T-helper 2 cell (primary cell): ENCODE measurements at places on chromosomes 7 and 10.

DNA sequence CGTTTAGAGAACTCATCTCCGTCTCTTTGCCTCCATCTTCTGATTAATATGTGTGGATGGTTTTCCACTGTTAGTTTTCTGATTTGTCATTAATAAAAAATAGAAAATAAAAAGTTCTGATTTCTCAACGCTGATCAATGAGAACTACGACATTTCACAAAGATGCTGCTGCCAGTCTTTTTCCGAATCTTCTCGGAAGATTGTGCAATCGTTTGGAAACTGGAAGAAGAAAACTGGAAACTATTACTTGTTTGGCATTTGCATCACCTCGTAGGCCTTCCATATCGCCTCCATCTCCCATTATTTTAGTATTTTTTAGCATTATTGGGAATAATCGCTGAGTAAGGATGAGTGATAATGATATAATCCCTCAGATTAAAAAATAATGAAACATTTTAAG lies 123.2 kb upstream of the KLF6 start:
- no peak for DNase-seq

GRCh38 chr10:60942788-60943315 lies 1.1 kb downstream of the RHOBTB1 start:
- DNase-seq = no peak

GRCh38 chr10:110794808-110795207 lies 76.9 kb upstream of the PDCD4 start:
- DNase-seq = no peak

DNA sequence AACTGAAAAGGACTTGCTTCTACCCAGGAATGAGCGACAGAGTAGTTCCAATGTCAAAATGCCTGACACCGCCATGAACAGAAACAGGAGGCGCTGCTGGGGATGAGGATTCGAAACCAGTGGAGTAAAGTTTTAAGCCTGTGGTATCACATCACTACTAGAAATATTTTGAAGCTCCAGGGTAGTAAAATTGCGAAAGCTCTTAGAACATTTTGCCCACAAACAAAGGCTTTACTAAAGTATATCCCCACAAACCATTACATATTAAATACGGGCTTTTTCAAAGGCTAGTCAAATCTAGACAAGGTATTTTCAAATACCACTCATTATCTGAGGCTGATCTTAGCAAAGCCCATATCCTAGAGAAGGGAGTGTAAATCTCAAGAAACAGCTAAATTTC lies 2.4 kb downstream of the PRDX3 start:
- no peak for DNase-seq

DNA sequence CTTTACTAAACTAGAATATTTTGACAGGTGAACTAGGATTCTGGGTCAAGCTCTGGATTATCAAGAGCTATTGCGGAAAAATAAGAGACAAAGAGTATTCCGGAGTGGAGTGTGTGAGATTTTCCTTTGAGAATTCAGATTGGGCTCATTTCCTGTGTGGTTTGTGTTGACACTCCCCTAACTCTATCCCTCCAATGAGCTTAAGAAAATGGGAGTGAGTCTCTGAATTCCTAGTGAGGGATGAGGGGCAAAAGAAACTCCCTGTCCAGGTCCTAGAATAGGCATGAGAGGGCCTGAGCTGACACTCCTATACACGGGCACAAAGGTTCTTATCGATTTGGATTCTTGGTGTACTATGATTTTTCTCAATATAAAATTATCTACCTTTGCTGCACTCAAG lies 10.2 kb downstream of the KLF14 start:
- no peak for DNase-seq

DNA sequence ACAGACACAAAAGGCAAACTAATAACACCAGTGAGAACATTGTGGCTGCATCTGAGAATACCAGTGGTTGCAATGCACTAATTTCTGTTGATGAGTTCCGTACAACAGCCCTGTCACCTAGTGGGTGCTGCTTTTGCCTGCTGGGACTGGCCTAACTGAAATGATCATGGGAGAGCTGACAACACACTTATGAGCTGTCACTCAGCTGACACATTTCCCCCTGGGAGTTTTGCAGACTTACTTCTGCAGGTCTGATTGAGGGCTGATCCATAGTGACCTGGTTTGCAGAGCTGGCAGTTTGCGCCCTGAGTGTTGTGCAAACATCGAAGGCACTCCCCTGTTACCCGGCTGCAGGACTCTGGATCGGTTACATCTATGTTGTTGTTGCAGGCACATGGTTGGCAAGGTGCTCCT lies 60.6 kb upstream of the LAMB1 start:
- no peak for DNase-seq

GRCh38 chr7:134844200-134844599 lies 64.8 kb downstream of the CALD1 start:
- no peak for DNase-seq

- no peak for DNase-seq
Measured at GRCh38 chr7:135240441-135240840, 6.8 kb downstream of the STRA8 start.

- DNase-seq = no peak
Measured at GRCh38 chr7:94382132-94382531, 12.6 kb upstream of the COL1A2 start.

- DNase-seq = no peak
Measured at GRCh38 chr10:48608279-48608681, 3.4 kb upstream of the ARHGAP22 start.

GRCh38 chr10:112801004-112801403 lies 149.0 kb upstream of the TCF7L2 start:
- DNase-seq = no peak

- DNase-seq = no peak
Measured at GRCh38 chr10:118458957-118459641, 117.0 kb upstream of the FAM204A start.

DNA sequence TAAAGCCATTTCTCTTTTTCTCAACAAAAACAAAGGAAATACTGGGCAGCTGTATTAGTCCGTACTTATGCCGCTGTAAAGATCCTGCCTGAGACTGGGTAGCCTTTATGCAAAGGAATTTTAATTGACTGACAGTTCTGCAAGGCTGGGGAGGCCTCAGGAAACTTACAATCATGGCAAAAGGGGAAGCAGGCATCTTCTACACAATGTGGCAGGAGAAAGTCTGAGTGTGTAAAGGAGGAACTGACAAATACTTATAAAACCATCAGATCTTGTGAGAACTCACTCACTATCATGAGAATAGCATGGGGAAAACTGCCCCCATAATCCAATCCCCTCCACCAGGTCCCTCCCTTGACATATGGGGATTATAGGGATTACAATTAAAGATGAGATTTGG lies 264.3 kb downstream of the SEMA3A start:
- DNase-seq = no peak
